ENCODE measurements at places on chromosomes 3 and 15.
A peak's percentile ranks its signal among the peaks of the same experiment; 100 is the strongest.

- DNase-seq = peak; percentile 95
Observed at GRCh38 chr3:158672215-158673176, at the start of gene LXN. Gene LXN (minus strand): TSS chr3:158672648. CDS start chr3:158672478, 170 bp downstream.

- DNase-seq = no peak
Observed at GRCh38 chr3:155978324-155978723, 107.9 kb downstream of the GMPS start.

GRCh38 chr3:194908496-194908895 lies 222.8 kb downstream of the FAM43A start:
- DNase-seq = no peak

DNA sequence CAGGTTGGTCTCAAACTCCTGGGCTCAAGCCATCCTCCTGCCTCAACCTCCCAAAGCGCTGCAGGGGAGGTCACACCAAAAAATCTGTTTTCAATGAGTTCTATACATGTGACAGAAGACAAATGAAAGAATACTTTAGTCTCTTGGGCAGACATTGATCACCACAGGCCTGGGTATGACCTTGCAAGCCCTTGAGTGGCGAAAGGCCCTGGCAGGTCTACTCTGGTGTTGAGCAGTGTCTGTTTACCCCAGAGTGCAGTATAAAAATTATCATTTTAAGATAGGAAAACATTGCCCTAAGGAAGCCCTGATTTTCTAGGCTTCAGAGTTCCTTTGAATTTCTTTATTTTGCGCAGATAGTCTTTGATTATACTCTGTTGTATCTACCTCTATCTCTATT lies 61.6 kb upstream of the GBE1 start:
- DNase-seq = no peak

GRCh38 chr3:193869221-193870201 lies 266.4 kb upstream of the HES1 start:
- peak; percentile 86 for DNase-seq

- no peak for DNase-seq
Observed at GRCh38 chr15:67504056-67504455, 16.9 kb upstream of the C15orf61 start.

GRCh38 chr3:133670525-133670995 lies 8.8 kb upstream of the TOPBP1 start:
- DNase-seq = no peak

DNA sequence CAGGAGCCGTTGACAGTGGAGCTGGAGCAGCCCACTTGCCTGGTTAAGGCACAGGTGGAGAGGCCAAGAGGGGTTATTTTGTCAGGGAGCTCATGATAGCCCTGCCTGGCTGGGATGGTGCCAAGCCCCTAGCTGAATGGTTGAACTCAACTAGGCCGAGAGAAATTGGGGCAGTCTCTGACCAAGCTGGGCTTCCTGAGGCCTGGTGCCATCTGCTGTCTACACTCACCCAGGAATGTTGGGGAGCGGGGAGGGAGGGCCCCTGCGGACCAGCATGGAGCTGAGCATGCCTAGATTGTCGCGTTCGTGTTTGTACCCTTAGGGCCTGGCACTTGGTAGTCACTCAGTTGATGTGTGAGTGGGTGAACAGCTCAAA lies 1.2 kb downstream of the BRPF1 start:
- DNase-seq = no peak

GRCh38 chr3:112767177-112767576 lies 79.5 kb downstream of the CD200R1L start:
- DNase-seq = no peak

GRCh38 chr3:45017821-45018220 lies 8.3 kb upstream of the CLEC3B start:
- DNase-seq = no peak

DNA sequence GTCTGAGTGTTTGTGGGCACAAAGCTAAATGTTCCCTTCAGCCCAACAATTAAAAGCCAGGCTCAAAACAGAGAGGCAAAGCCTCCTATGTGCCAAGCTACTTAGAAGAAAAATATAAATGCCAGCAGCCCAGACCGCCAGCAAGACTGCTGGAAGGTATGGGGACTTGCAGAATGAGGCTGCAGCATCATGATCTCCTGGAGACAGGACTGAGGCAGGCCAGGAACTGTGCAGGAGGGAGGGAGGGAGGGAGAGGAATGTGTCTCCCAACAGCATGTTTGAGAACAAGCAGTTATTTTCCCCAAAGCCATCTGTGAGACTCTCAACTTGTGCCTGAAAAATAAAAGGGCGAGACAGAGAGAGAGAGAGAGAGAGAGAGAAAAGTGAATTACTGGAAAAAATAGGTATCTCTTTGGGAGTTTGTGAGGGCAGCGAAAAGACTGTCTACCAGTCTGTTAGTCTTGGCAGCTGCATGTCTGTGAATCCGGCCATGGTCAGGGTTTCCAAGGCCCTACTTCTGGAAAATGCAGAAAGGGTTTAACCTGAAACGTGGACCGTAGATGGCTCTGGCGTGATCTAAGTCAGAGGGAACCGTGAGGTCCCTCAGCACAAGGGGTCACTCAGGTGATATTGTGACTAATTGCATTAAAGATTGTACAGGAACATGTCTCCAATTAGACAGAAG lies 139.7 kb upstream of the COL8A1 start:
- no peak for DNase-seq

DNA sequence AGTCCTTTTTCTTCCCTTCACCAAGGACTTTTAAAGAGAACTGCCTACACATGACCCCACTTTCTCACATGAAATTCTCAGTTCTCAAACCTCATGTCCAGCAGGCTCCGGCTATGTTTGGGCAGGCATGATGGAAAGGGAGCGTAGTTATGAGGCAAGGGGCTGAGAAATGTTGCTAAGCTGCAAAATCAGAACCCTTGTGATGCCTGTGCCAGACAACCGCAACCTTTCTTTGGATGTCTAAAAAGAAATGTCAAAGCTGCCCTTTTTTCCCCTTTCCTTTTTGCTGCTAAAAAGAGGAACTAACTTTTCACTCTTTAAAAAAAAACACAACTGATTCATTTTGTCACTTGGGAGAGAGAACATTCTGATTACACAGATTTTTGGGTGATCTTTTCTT lies 19.2 kb downstream of the GNB4 start:
- no peak for DNase-seq

GRCh38 chr15:78072080-78072892 lies 5.2 kb downstream of the TBC1D2B start:
- DNase-seq = peak; percentile 78

GRCh38 chr3:14595561-14595960 lies 55.4 kb upstream of the GRIP2 start:
- DNase-seq = no peak

DNA sequence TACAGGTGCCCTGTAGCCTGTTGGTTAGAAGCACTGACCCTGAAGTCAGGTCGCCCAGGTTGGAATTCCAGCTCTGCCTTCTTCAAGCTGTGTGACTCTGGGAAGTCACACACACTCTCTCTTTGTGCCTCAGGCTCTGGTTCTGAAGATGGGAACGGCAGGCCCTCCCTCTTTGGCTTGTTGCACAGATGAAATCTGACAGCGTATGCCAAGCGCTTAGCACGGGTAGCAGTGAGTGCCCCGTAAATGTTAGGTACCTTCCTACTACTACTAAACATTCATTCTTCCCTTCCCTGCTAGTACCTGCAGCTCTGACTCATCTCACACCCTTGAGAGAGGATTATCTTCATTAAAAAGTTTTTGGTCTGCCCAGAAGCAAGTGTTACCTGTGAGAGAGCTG lies 139.0 kb downstream of the PGPEP1L start:
- DNase-seq = no peak

DNA sequence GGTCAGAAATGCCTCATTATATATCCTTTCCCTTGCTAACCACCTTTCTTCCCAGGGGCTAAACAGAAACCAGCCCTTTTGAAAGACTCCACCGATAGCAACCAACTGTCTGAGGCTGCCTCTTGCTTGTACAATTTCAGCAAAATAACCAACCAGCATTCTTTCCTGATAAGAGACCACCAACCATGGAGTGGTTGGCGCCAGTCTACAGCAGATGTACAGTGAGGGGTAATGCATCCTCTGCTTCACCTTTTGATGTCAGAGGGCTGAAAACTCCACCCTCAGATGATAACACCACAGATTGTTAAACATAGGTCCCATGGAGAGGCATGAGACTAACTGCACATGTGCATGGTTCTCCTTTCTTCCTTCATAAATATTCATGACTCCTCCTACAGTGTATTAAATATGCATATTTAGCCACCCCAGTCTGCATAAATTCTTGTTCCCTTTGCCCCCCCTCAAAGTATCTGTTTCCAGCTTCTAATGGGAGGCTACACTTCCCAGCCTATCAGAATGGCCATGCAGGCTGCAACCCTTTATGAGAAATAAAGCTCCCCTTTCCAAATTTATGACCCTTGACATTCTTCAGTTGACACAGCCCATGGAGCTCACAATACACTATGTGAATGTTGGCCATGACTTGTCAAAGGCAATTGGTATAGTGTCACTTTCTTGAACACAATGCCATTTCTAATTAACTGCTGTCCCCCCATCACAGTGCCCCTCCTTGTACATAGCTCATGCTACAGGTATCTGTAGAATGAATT lies 48.3 kb downstream of the GABRB3 start:
- no peak for DNase-seq

- DNase-seq = peak; percentile 68
Observed at GRCh38 chr3:186209810-186210752, 101.2 kb upstream of the ETV5 start.

Data from hepatocyte (in vitro differentiated cells).